D721Med (cell line): ENCODE measurements at places on chromosomes 3 and 15.

GRCh38 chr3:65785065-65785645 lies 253.6 kb downstream of the MAGI1 start:
- no peak for DNase-seq

- DNase-seq = no peak
Observed at GRCh38 chr3:72748659-72749058, 99.6 kb downstream of the SHQ1 start.

DNA sequence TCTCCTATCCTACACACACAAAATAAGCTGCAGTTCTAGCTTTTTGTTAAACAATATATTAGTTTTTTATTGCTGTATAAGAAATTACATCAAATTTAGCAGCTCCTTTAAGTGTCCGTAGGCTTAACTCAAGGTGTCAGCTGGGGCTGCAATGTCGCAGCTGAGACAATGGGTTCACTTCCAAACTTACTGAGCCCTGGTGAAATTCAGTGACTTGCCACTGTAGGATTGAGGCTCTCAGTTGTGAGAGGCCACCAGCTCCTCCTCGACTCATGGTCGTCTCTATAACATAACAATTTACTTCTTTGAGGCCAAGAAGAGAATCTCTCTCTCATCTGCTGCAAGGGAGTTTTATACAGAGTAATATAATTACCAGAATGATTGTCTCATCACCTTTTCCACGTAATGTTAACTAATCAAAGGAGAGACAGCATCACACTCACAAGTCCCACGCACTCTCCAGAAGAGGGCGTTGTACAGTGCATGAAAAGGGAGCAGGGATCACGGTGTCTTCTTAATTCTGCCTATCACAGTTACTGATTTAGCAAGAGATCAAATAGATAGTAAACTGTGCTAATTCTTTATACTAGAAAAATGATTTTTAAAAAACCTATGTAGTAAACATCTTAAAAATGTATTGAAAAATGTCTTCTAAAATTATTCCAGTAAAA lies 735.6 kb upstream of the GBE1 start:
- DNase-seq = peak; percentile 18

- no peak for DNase-seq
Observed at GRCh38 chr3:35857004-35857403, 217.7 kb downstream of the ARPP21 start.

- no peak for DNase-seq
Observed at GRCh38 chr15:35963326-35963725, 417.4 kb upstream of the DPH6 start.

GRCh38 chr3:195907934-195908693 lies at the start of gene TNK2:
TSS of gene TNK2 (minus strand) at chr3:195908551. CDS start at chr3:195888588, 19,963 bp downstream.
- DNase-seq = no peak

GRCh38 chr3:73828348-73828747 lies 203.6 kb upstream of the PDZRN3 start:
- no peak for DNase-seq

- DNase-seq = no peak
Observed at GRCh38 chr3:42402394-42403096, 7.9 kb downstream of the LYZL4 start.

GRCh38 chr3:101069901-101070798 lies 76.9 kb upstream of the ABI3BP start:
- DNase-seq = no peak

GRCh38 chr15:75215107-75216004 lies 13.7 kb downstream of the C15orf39 start:
- DNase-seq = no peak

GRCh38 chr3:166052440-166052839 lies 215.2 kb upstream of the BCHE start:
- no peak for DNase-seq

DNA sequence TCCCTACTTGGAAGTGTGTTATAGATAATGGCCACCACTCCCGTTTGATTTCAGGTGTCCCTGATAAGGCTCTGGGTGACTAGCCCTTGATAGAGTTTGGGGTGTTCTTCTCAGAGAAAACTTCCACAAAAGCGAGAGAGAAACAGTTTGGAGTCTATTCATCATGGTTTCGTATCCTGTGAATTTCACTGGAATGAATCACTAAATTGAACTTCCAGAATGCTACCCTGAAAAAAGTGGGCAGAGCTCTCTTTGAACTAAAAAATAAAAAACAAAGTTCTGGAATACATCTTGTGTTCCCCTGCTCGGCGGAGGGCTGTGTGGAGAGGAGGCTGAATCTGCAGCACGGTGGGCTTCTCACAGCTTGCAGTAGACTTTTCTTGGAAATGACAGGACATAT lies 52.8 kb upstream of the FAM98B start:
- DNase-seq = no peak
